Amniotic stem cell (primary cell): ENCODE measurements at places on chromosomes 16 and 17.

DNA sequence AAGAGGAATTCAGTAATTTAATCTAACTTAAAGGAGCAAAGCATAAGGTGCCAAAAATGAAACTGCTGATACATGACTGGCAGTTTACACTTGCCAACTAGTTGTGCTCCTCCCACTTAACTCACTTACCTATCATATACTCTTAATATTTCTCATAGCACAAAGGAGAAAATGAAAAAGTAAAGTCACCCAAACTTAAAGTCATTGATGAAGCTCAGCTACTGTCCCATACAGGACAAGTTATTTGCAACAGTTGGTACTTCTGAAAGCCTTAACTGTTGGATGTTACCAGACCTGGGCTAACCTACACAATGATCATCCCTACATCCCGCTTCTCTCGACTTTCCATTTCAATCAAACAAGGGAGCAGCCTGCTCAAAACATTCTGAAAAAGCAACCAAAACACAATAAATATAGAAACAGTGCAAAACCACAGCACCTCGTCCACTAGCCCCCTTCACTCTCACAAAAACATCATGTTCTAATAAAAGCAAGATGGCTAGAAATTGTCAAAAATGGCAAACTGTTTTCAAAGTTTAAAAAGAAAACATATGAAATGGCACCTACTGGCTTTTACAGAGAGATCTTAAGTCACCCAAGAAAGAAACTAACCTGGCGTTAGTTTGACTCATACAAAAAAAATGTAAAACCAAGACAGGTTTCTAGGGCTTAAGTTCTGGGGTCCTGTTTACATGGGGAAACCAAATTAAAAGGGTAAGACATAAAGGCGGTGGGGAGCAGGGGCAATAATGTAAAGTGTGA, 868 bp downstream of the MED13 start:
- no peak for DNase-seq

- DNase-seq: no peak
Observed at GRCh38 chr16:50213939-50214519, 52.3 kb upstream of the ADCY7 start.

GRCh38 chr17:21843318-21843865, 151.1 kb downstream of the KCNJ18 start:
- DNase-seq: no peak

GRCh38 chr17:76735586-76736348, 1.4 kb downstream of the SRSF2 start:
- DNase-seq: no peak

- no peak for DNase-seq
Observed at GRCh38 chr16:22969567-22969966, 155.6 kb downstream of the HS3ST2 start.

- no peak for DNase-seq
Observed at GRCh38 chr16:4316108-4316863, 419 bp downstream of the GLIS2 start.

DNA sequence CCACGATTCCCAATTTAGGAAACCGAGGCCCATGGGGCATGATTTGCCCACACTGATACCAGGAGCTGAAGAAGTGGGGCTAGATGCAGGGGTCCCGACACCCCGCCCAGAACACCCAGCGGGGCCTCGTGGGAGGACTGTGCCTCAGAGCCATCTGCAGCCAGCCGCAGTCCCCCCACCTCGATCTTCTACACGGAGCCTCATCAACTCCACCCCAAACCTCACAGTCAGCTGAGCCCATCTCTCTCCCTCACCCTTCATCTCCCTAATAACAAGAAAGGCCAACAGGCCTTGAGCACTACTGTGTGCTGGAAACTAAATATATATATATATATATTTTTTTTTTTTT, 4.2 kb downstream of the ITGAE start:
- no peak for DNase-seq

- peak; percentile 65 for DNase-seq
Observed at GRCh38 chr17:19331134-19331533, 31.4 kb downstream of the B9D1 start.

DNA sequence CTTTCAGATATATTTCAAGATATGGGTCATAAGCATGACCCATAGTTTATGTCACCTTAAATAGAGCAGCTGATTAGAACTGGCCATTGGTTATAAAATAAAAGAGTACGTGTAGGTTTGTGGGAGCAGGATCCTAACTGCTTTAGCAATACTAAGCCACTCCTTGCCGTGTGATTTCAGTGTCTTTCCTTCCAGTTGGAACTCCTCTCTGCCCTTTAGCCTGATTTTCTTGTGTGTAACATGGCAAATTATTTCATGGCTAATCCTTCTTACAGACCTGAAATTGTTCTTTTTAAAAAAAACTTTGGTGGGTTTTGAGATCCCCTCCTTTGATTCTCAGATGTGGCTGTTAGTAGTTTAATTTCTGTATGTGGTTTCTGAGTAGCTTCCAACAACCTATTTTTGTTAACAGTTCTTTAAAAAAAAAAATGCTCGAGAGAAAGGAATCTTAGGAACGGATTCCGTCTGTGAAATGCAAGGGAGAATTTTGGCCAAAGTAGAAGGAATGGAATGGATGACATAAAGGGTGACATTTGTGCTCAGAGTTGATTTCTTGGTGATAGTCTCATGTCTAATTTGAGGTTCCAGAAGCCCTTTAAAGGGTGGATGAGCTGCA, 39.9 kb downstream of the DHRS7B start:
- DNase-seq: no peak

GRCh38 chr16:89737341-89738071, 16.2 kb downstream of the ZNF276 start:
- DNase-seq: no peak

DNA sequence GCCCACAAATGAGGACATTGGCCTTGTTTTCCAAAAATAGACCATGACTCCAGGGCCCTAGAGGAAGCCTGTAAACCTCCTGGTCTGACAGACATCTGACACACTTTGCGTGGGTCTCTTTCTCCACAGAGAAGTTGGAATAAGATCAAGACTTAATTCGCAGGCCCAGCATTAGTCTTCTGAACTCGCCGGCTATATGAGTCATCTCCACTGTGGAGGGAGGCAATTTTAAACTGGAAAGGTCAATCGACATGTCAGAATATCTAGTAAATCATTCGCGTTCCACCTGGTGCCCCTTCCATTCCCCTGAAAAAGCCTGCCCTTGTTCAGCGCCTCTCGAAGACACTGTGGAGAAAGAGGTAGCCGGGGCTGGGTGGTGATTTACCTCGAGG, 140.1 kb downstream of the CLEC16A start:
- no peak for DNase-seq

GRCh38 chr17:27649929-27650328, 18.9 kb downstream of the LGALS9 start:
- no peak for DNase-seq

DNA sequence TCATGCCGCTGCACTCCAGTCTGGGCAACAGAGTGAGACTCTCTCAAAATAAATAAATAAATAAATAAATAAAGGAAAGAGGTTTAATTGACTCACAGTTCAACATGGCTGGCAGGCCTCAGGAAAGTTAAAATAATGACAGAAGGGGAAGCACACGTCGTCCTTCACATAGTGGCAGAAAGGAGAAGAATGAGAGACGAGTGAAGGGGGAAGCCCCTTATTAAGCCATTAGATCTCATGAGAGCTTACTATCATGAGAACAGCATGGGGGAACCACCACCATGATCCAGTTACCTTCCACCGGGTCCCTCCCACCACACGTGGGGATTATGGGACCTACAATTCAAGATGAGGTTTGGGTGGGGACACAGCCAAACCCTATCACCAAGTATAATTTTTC, 54.5 kb downstream of the PAFAH1B1 start:
- no peak for DNase-seq

GRCh38 chr16:81668243-81669097, 110.6 kb upstream of the PLCG2 start:
- no peak for DNase-seq

- DNase-seq: no peak
Observed at GRCh38 chr17:51890710-51891109, 267.8 kb downstream of the CA10 start.

GRCh38 chr16:16791051-16791450, 412.1 kb downstream of the NPIPA7 start:
- DNase-seq: no peak

DNA sequence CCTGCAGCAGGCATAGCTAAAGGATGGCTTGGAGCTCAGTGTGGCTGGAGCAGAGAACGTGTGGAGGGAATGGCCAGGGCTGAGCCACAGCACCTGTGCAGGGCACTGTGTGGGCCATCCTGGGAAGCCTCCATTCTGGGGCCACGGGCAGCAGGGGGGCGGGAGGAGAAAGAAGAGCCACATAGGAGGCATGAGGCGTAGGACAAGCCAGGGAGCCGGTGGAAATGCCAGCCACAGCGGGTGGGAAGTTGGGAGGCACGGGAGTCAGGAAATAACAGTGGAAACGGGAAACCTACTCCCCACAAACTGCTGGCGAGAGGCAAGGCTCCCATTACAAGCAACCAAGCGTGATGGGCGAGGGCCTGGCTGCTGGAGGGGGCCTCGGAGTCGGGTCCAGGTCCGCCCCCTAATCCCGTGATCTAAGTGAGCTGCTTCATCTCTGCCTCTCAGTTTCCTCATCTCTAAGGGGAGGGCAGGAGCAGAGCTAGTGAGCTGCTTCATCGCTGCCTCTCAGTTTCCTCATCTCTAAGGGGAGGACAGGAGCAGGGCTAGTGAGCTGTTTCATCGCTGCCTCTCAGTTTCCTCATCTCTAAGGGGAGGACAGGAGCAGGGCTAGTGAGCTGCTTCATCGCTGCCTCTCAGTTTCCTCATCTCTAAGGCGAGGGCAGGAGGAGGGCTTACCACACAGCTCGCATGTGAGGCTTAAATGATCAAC, 104.9 kb downstream of the ADCY9 start:
- no peak for DNase-seq

DNA sequence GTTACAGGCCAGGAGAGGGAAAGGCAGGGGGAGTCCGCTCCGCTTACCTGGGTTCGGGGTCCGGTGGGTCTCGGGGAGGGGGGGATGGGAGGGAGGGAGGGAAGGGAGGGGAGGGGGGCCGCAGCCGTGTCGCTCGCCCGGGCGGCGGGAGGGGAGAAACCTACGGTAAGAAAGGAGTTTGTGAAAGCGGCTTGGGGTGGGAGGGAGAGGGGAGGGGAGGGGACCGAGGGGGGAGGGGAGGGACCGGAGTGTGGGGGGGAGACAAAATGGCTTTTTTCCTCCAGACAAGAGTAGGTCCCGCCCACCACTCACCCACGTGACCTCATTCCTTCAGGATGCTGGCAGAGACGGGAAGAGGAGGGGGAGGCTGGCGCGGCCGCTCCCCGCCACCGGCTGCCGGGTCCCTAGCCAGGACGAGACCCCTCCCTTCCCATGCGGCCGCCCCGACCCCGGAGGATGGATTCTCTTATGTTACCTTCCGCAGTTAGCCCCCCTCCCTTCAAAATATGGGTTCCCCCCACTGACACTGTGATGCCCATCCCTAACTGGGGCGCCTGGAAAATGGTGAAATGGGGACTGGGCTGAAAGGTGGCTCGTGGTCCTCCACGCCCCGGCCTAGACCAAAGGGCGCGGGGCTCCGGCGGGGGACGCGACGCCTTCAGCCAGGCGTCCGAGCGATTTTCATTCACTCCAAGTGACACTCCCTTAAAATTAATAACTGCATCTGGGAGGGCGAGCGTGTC, at the start of gene PCGF2:
Gene PCGF2, minus strand, starts transcription at position 188 of the 743 bp plus-strand sequence. CDS start 7,934 bp downstream, outside the sequence.
- peak; percentile 80 for DNase-seq

- no peak for DNase-seq
Observed at GRCh38 chr16:58516768-58517107, 1.4 kb downstream of the SETD6 start.

- no peak for DNase-seq
Observed at GRCh38 chr16:81821436-81822128, 42.5 kb downstream of the PLCG2 start.

- DNase-seq: no peak
Observed at GRCh38 chr17:17693253-17694168, 12.3 kb downstream of the RAI1 start.

GRCh38 chr16:61858988-61859387, 177.2 kb downstream of the CDH8 start:
- no peak for DNase-seq

DNA sequence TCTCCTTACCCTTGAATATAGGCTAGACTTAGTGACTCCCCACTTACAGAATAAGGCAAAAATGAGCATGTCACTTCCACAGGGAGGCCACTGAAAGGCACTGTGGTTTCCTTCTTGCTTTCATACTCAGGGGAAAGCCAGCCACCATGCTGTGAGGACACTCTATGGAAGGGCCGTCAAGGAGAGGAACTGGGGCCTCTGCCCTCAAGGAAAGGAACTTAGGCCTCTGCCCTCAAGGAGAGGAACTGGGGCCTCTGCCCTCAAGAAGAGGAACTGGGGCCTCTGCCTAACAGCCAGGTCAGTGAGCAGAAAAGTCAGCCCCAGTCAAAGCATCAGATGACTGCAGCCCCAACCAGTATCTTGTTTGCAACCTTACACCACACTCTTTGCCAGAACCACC, 30.1 kb downstream of the VPS35 start:
- no peak for DNase-seq

GRCh38 chr16:4450430-4450829, 24.0 kb downstream of the NMRAL1 start:
- no peak for DNase-seq

- DNase-seq: no peak
Observed at GRCh38 chr16:72475688-72476087, 303.7 kb upstream of the PMFBP1 start.

DNA sequence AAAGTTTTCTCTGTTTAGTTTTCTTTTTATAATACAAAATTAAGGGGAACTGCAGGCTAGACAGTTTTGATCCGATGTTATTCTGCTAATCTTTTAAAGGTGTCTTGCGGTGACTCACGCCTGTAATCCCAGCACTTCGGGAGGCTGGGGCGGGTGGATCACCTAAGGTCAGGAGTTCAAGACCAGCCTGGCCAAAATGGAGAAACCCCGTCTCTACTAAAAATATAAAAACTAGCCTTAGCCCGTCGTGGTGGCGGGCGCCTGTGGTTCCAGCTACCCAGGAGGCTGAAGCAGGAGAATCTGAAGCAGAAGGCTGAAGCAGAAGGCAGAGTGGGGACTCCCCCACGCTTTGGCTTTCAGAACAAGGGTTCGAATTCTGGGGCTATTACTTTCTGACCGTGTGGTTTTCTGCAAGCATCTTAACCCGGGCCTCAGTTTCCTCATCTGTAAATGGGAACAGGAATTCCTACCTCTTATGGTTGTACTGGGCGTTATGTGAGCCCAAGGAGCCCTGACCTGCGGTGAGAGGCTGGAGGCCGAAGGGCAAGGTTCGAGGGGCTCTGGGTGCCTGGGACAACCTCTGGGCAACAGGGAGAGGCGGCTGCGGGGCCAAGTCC, 1.2 kb upstream of the KATNB1 start:
- DNase-seq: no peak

GRCh38 chr16:55949518-55949917, 74.3 kb upstream of the CES5A start:
- DNase-seq: no peak

GRCh38 chr16:48082516-48082915, 73.3 kb downstream of the ABCC12 start:
- DNase-seq: no peak

GRCh38 chr17:43994272-43995149, 9.9 kb upstream of the NAGS start:
- peak; percentile 24 for DNase-seq

GRCh38 chr17:64058621-64059020, 38.2 kb upstream of the ICAM2 start:
- no peak for DNase-seq

- DNase-seq: no peak
Observed at GRCh38 chr16:86458149-86458777, 52.1 kb upstream of the FOXF1 start.

GRCh38 chr17:78609191-78609641, 32.0 kb upstream of the DNAH17 start:
- DNase-seq: no peak
